ENCODE measurements at places on chromosomes 7 and 10.

- peak; percentile 39 for DNase-seq
These were observed 42.1 kb upstream of the WIPF3 start for GRCh38 chr7:29764227-29764626.

GRCh38 chr10:44177610-44178009 is 207.3 kb downstream of the CXCL12 start:
- DNase-seq, result no peak

GRCh38 chr7:28060371-28060950 is 120.1 kb downstream of the JAZF1 start:
- DNase-seq, result no peak

GRCh38 chr7:68470836-68471435 is 1127.3 kb upstream of the AUTS2 start:
- peak; percentile 1 for DNase-seq

DNA sequence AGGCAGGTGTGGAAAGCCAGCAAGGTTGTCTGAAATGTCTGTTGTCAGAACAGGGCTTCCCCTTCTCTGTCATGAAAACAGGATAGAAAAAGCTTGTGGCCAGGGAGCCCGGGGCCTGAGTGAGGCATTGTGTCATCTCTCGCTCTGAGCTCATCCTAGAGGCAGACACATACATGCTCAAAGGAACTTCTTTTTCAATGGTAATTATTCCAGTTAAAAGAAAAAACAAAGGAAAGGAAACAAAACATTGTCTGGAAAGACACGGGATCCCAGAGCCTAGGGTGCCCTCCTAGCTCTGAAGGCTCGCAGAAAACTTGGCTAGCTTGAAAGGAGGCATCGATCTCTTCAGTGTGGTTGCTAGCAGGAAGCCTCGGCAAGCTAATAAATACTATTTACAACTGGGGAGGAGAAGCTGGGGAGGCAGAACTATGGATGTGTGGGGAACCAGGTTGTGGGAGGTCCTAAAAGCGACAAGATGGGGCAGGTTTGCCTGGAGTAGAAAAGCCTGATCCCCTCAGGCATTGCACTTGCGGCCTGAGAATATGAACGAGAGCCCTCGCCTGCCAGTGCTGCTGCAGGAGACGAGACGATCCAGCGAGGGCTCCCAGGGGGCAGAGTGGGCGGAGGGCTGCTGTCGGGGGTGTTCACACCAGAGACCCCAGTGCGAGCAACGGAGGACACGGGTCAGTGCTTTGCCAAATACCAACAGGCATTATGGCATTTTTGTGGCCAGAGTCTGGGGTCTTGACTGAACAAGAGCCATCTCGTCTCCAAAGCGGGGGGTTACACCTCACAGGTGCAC is 32.8 kb upstream of the DGKI start:
- DNase-seq, result no peak

- no peak for DNase-seq
These were observed 10.5 kb upstream of the TTYH3 start for GRCh38 chr7:2621061-2621828.

DNA sequence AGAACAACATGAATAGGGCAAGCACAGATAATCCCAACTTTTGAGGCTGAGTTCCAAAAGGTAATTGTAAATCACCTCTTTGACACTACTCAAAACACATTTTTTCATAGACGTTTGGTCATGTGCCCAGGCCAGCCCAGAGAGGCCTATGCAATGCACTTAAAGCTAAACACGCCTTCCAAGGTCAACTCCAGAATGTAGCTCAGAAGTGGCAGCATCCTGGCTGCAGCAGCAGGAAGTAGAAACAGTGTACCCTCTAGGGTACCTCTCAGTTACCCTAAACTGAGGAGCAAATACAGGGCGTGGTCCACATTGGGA is 58.7 kb downstream of the OSBPL3 start:
- DNase-seq, result peak; percentile 42

DNA sequence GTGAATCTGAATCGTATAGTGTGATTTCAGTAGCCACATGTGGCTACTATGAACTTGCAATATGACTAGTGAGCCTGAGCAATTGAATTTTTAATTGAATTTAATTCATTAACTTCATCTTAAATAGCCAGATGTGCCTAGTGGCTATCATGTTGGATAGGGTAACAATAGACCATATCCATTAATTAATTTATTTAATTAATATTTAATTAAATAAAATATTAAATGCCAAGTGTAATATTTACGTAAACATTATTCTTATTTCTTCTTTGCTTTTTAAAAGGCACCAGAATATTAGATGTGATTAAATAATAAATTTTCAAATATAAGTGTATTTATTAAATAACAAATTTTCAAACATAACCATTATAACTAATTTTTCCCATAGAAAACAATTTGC is 354.4 kb downstream of the PLXDC2 start:
- DNase-seq, result no peak

DNA sequence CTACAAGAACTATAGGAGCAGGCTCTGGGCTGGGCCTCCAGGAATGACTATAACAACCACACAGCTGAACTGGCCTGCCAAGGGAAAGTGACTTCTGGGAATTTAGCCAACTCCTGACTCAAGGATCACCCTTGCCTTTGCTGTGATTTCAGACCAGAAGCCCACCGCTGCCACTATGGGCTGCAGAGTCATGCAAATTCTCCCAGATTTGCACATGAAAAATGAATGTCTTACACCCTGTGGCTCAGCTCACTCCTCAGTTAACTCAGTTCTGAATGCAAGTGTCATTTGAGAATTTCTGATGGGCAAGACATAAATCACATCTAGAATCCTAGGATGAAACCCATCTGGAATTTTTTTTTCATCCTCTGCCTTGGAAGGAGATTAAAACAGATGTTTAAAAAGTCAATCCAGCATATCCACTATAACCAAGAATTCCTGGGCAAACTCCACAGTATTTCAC is 186.5 kb upstream of the BET1 start:
- no peak for DNase-seq

GRCh38 chr10:68594405-68594804 is 34.3 kb downstream of the TET1 start:
- no peak for DNase-seq

- no peak for DNase-seq
These were observed 732.8 kb downstream of the POM121L12 start for GRCh38 chr7:53768186-53768585.

DNA sequence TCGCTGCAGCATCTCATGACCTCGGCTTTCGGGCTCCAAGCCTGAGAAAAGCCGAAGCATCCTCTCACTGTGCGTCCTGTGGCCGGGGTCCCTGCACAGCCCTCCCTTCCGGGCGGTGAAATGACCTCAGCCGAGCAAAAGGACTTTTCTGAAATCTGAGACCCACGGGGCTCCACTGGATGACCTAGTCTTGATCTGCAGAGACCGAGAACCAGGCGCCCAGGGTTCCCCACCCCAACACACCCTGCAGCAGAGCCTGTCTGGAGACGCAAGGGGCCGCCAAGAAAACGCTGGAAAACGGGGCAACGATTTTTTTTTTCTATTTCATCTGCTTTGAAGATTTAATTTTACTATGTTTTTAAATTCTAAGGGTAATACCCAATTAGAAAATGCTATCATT is 31.7 kb downstream of the NPS start:
- DNase-seq, result no peak

DNA sequence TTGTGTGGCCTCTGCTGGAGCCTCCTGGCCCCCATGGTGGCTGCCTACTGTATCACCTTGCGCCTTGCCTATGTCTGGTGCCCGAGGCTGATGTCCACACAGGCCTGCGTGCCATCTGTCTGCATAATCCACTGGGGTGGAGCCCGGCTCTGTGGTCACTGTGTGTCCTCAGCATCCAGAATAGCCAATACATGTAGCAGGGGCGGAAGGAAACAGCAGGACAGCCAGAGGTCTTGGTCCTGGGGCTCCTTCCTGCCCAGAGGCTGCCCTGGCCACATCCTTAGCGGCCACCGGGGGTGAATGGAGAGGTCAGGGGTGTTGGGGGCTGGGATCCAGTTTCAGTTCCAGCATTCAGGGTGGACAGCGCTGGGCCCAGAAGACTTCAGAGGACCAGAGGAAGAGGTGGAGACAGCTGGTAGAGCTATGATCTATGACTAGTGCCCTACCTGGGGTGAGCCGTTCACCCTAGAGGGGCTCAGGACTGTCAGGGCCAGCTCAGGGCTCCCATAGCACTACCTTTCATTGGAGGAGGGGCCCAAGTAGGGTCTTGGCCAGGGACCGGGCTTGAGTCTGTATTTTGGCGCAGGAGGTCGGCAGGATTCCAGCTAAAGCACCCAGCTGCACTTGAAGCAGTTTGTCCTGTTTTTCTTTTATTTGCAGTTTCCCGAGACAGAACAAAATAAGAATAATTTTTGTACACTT is 15.9 kb downstream of the YKT6 start:
- no peak for DNase-seq

- DNase-seq, result no peak
These were observed 38.6 kb downstream of the ZNRF2 start for GRCh38 chr7:30323006-30323355.

- DNase-seq, result no peak
These were observed 25.6 kb downstream of the PRF1 start for GRCh38 chr10:70576803-70577517.
